NCI-H524 treated with DMSO at 0.1 percent for 48 hours (cell line): ENCODE measurements at places on chromosomes 1 and 21.

- no peak for DNase-seq
Measured at GRCh38 chr21:31213787-31214186, 130.3 kb downstream of the TIAM1 start.

DNA sequence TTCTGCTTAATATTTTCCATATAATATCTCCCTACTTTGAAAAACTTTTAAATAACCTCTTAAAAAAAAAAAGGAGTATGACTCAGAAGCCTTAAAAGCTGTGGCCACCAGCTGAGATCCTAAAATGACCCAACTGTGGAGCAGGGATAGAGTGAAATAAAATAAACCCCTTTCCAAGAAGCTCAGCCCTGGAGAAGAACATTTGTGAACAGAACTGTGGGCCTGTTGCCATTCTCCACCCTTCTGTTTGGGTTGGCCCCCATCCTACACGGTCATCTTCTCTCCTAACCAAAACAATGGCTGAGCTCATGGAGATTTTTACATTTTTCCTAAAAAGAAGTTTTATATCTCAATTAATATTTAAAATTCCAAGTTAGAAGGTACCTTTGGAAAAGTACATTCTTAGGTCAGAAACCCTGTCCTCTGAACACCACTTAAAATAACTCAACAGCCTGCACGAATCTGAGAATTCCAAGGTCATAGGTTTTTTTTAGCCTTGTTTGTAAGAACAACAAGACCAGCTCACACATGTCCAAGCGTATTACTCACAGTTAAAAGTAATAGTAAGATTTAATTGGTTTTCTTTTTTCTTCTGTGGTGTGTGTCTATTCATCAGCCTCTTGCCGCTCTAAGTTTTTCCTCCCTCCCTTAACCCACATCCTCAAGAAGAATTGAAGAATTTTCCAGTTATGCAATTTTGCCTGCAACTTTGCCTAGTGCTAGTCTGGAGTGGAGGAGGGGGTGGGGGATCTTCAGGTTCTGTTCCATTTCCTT, 107.7 kb upstream of the ERRFI1 start:
- DNase-seq: no peak

- no peak for DNase-seq
Measured at GRCh38 chr1:160797861-160798273, 1.9 kb downstream of the LY9 start.

- DNase-seq: no peak
Measured at GRCh38 chr1:12371053-12371452, 141.2 kb downstream of the VPS13D start.

GRCh38 chr1:63987014-63987627, 213.3 kb downstream of the ROR1 start:
- no peak for DNase-seq

- DNase-seq: no peak
Measured at GRCh38 chr1:154866257-154867063, 3.6 kb downstream of the KCNN3 start.

DNA sequence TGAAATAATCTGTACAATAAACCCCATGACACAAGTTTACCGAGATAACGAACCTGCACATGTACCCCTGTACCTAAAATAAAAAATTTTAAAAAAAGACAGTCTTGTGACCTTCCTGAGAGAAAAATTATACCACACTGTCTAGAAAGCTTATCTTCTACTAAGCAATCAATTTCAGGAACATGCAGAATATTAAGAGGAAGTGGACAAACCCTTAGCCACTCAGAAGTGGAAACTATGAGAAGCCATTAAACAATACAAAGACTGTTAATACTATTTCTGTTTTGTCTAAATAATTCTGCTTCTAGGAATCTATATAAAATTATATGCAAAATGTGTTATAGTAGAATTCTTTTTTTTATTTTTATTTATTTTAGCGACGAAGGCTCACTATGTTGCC, 93.9 kb downstream of the ADAMTS1 start:
- DNase-seq: no peak

DNA sequence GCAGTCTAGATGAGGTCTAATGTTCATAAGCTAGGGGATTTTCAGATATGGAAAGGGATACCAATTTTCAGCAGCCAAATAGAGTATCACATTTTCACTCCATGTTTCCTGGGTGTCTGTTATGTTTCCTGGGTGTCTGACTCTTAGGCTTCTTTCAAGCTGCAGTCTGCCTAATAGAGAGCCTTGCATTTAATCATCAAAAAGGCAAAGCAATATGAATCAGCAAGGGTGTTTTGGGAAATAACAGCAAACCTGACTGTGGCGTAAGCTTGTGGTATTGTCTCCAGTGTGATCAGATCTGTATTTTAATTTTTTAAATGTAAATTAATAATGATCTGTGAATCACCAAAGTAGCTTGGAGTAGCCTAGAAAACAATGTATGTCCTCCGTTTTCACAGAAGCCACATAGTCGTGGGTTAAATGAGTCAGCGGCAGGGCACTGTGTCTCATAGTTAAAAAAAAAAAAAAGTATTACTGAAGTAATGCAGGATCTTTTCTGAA, 10.4 kb downstream of the LGALS8 start:
- no peak for DNase-seq

DNA sequence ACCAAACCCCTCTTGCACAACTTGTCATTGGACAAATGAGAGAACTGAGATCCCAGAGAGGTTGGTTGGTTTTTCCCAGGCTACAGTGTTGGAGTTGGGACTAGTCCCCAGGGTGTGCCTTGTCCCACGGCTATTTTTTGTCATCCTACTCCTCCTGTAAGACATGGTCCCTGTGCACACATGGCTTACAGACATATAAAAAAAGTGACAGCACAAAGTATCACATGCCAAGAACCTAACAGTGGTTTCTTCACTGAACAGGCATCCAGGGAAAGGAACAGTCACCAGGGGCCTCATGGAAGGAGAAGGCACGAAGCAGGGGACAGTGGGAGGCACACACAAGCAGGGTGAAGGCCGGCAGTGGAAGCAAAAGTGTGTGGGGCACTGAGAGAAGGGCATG, 36.5 kb downstream of the SERBP1 start:
- DNase-seq: no peak

DNA sequence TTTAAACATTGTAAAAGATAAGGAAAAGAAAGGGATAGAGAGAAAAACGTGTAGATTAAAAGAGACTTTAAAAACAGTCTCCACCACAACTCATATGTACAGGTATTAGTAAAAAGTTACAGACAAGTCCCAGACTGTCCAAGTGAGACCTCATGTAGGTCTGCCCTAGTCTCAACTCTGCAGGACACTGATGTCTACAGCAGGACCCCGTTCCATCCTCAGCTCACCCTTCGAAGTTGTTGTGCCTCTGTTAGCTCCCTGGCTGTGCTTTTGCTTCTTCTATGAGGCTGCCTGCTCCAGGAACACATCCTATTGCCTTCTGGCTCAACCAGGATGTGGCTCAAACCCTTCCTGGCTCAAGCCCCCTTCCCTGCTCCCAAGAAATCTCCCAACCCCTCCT, 72.9 kb upstream of the FBXO28 start:
- DNase-seq: no peak

DNA sequence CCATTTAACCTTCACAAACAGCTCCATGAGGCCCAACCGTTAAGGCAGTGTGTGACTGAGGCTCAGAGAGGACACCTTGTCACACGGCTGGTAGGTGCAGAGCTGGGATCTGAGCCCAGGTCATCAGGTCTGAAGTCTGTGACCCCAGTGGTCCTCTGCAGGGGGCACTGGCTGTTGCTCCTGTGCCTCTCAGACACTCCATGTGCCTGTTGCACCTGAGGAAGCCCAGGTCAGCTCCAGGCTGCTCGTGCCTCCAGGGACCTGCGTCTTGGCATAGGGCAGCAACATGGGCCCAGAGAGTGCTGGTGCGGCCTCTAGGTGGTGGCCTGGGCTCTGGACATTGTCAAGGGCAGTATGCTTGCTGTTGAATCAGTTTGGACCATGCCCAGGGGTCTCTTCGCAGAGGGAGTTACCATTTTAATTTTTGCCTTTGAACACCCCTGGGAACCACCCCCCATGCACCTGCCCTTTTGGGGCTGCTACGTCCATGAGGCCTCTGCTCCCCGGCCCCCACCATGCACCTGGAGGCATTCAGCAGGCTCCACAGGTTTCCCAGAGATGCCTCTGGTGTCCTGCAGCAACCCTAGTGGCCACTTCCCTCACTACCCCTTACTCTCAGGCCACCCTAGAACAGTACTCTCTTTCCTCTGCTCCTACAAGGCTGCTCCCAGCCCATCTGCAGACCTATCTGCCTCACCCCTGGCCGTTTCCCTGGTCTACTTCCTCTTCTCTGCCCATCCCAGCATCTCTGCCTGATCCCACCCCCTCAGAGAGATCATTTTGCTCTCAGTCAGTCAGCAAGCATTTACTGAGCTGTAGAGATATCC, 25.2 kb upstream of the EPS8L3 start:
- no peak for DNase-seq

DNA sequence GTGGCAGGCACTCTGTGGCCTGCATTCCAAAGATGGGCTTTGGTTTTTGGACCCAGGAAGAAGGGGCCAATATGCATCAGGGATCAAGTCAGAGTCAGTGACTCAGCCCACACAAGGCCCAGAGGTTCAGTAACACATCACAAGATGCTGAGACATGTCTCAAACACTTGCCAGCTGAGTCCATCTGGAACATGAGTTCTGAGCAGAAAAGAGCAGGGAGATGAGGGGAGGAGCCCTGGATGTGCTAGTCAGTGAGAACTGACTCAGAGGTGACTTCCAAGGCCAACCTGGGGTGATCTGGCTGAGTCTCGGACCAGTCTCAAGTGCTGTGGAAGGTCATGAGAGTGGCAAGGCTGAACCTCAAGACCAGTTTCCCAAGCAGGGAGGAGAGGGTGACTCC, 150.1 kb downstream of the CDC7 start:
- no peak for DNase-seq

DNA sequence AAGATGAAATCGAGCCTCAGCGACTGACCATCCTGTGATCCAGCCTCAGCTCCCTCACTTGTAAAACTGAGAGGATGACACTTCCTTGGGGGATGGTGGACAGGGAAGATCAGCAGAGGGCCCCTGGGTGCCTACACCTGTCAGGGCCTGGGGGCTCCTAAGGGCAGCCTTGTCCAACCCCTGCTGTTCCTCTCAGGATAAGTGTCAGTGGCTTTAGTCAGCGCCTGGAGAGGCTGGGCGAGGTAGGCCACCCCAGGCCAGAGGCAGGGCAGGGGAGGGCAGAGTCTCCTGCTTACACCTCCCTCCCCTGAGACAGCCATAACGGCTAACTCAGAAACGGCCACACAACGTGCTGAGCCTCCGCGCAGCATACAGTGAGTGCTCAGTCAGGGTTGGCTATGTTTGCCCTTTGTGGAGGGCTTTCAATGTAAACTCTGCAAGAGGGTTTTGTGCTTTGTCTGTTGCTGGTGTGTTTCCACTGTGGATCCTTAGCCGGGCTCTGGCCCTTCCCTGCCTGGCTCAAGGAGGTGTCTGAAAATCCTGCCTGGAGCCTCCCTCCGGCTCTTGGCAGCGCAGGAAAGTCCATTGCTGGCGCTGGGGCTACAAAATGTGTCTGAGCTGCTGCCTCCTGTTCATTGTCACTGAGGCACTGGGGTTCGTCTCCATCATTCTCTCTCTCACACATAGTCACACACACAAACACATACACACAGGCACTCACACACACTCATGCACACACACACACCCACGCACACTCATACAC, 588.4 kb downstream of the PTPRU start:
- no peak for DNase-seq

DNA sequence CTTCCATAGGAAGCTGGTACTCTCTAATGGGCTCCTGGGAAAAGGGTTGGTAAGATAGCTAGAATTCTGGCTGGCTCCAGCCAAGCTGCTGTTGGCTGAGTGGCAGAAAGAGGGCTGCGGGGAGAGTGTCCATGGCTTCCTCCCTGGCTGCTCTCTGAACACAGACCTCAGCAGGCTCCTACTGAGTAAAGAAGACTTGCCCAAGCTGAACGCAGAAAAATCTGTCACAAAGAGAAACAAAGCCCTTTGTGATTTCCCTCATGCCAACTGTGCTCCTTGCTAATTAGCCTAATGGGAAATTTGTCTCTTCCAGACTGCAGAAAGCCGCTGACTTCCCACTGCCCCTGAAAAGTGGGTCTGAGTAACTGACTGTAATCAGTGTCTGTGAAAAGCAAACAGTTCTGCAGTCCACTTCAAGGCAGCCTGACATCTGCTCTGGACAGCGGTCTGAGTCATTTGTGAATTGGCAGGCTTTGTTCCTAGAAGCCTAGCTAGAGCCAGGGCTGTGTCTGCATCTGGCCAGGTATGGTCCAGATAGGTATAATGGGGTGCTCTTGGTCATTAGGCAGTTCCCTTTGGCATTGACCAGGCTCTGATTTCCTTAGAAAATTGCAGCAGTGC, 282.8 kb downstream of the ZNF648 start:
- DNase-seq: no peak

DNA sequence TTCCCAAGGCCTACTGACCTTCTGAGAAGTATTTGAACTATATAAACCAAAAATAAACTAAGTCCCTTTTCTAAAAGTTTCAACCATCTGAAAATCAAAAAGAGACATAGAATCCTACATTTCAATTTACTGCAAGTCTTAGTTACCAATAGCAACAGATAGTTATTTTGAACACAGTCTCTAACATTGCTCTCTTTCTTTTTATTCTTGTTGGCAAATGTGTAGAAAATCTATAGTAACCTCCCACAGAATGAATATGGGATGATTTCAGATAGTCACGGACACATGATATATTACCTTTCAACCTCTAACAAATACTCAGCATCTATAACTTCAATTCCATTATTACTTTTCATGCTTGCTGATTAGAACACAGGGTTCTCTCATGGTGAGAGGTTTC, 68.9 kb upstream of the RAB3GAP2 start:
- no peak for DNase-seq

DNA sequence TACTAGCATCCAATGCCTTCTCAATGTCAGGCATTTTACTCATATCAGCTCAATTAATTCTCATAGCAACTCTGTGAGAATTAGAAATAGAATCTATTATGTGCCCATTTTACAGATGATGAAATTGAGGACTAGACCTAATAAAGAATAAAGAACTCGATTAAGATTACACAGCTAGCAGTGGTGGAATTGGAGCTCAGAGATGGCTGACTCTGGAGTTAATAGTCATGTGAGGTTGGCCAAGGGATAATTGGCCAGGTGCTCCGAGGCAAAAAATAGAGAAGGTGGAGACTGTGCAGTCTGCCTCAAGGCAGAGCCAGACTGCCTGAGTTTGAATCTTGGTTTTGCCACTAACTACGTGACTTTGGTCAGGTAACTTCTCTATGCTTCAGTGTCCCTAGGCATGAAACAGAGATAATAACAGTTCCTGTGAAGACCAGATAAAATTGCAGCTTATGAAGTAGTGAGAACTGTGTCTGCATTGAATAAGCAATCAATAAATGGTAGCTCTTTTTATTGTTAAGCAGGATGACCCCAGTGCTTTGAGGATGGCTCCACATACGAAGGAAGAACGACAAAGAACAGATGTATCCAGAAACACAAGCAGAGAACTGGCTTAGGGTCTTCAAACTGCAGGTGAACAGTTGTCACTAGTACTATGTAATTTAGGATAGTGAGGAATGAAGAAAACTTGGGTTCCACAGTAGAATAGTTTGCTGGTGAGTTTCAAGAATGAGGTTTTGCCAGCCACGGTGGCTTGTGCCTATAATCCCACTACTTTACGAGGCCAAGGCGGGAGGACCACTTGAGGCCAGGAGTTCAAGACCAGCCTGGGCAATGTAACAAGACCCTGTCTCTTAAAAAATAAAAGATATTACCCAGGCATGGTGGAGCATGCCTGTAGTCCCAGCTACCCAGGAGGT, 6.9 kb upstream of the CCSAP start:
- no peak for DNase-seq
